MV-4-11 (cell line): ENCODE measurements at places on chromosomes 3 and 15.

DNA sequence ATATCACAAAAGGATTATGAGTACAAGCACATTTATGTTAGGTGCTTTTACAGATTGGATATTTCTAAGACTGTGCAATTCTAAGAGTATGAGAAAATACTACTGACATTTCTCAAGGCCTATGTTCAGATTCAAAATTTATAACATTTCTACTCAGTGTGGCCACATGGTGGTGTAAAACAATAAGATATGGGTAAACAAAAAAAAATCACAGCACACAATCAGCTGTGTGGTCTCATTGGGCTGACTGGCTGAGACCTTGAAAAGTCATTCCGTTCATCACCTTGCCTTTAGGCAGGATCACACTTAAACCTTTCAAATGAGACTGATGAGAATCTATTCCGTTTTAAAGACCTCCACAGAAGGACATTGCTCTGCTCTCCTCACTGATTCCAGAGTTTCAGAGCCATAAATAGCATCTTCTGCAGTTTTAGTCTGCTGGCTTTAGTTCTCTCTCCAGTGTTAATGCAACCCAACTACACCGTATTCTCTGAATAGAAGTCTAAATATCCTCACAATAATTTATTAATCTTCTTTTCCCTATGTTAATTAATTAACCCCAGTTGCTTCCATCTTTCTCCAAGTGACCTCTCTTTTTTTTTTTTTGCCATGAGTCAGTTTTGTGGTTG is 158.2 kb downstream of the SPATA16 start:
- DNase-seq: no peak

DNA sequence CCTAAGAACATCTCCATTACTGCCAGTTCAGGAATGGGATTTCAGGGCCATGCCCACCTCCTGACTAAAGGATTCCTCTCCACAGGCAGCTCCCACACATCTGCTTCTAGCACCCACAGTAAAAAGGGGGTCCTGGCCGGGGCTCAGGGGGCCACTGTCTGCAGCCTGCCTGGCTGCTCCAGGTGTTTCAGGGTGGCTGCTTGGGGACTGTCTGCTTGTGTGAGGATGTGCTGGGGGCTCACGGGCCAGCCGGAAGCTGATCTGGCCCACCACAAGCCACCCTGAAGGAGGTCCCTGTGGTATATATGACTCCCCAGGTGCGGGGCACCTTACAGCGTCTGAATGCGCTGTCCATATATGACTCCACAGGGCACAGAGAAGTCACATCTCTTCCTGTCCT is 135.4 kb downstream of the NSMCE3 start:
- DNase-seq: no peak

DNA sequence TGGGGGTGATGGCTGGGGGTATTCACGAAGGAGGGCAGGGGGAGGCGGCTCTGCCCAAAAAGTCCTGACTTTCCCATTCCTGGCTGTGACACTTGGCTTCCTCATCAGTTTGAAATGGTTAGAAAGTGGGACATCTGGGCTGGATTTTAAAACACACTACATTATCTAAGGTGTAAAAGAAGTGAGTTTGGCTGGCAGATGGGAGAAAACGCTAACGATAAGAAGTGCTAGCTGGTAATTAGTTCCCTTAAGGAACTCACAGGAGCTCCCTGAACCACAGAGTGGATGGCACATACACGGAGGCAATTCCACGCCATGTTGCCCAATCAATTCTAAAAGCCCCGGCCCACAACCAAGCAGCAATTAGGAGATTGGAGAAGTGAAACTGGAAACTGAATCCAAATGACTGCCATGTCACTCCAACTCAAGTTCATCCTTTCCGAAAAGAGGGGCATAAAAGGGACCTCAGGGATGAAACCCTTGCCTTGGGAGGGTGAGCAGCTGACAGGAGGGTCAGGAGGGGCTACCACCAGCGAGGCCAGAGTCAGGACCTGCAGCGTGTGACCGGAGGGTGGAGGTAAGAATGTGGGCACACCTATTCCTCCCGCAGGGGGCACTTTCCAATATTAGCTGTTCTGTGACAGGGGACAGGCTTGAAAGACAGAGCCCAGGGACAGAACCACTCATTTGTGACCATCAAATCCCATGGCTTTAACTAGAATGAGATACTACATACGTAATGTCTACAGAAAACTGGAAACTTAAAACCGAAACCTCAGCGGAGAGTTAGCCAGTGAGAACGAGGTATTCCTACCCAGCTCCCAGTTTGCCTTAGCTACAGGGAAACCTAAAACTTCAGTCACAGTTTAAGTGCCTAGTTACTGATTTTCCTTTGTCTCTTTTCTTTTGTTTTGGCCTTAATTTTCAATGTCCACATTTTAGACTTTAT is 95.3 kb upstream of the OXTR start:
- DNase-seq: peak; percentile 95

GRCh38 chr3:157392104-157392503 is 44.5 kb upstream of the PTX3 start:
- DNase-seq: no peak

DNA sequence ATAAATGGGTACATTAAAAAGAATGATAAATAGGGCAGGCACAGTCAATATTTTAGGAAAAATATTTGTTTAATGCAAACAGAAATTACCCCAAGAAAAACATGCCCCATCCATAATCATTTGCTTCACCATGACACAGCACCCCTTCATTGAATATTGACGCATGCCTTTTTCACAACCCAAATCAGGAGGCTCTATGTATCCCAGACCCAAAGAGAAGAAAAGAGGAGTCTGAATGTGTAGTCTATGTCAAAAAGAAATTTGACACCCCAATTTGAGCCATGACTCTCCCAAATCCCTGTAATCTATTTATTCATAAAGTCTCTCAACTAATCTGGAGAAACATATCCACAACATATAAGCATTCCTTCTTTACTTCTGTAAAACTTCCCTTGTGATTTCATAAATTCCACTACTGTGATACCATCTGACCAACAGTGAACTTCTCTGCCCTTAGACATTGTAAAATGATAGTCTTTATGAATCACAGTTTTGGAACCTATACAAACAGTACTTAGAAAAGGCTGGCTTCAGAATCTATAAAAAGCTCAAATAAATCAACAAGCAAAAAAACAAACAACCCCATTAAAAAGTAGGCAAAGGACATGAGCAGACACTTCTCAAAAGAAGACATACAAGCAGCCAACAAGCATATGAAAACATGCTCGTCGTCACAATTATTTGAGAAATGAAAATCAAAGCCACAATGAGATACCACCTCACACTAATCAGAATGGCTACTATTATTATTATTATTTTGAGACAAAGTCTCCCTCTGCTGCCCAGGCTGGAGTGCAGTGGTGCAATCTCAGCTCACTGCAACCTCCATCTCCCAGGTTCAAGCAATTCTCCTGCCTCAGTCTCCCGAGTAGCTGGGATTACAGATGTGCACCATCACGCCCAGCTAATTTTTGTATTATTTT is 53.4 kb upstream of the XRN1 start:
- no peak for DNase-seq

DNA sequence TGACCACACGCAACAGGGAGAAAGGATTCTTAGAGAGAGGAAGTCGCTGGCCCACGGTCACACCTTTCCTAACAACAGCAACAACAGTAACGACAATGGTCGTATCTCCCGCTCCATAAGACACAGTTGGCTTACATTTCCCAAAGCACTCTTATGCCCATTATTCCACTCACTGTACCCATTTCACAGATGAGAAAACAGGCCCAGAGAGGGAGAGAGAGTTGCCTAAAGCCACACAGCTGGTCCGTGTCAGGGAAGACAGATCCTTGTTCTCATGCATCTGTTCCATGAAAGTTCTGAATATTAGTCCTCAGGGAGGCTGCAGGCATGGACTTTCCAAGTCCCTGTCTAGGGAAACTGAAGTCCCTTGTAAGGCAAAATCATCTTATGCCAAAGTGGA is 42.0 kb upstream of the ATP2B2 start:
- no peak for DNase-seq

GRCh38 chr3:88267441-88267840 is 117.7 kb downstream of the C3orf38 start:
- no peak for DNase-seq

DNA sequence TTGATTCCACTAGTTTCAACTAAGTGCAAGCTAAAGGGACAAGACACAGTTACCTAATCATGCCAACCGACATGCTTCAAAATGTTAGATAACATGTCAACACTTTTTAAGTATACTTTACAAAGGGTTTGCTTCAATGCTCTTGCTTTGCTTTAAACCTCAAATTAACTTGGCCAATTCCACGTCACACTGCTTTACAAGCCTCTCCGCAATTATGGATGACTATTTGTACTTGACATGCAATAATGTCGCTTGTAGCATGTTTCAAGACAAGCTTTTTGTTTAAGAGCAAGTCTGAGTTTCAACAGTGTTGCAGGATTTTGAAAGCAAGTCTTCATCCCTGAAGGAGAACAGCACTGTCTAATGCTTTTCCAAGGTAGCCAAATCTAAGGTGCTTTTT is 86.9 kb downstream of the CNTN3 start:
- DNase-seq: no peak

GRCh38 chr3:175573226-175573625 is 714.1 kb downstream of the NAALADL2 start:
- DNase-seq: no peak

DNA sequence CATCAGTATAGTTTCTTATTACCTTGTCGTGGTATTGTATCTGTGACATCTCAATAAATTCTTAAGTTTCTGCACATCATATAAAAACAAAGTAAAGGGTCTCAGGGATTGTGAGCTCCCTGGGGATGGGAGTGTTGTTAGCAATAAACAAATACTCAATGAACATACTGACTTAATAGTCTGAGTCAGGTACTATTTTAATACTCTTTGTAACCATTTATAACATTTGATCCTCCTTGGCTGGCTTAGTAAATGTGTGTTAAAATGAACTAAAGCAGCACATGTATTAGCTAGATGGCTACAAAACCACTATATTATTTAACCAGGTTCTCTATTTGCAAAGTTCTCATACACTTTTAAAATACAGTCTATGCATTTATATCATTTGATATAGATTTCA is 1.8 kb downstream of the ICE2 start:
- DNase-seq: no peak

GRCh38 chr15:22799902-22800301 is 13.5 kb downstream of the NIPA1 start:
- DNase-seq: no peak

- peak; percentile 52 for DNase-seq
These were observed 245.2 kb downstream of the CD47 start for GRCh38 chr3:107845380-107846278.

GRCh38 chr3:61875976-61876671 is 314.8 kb downstream of the PTPRG start:
- peak; percentile 2 for DNase-seq

DNA sequence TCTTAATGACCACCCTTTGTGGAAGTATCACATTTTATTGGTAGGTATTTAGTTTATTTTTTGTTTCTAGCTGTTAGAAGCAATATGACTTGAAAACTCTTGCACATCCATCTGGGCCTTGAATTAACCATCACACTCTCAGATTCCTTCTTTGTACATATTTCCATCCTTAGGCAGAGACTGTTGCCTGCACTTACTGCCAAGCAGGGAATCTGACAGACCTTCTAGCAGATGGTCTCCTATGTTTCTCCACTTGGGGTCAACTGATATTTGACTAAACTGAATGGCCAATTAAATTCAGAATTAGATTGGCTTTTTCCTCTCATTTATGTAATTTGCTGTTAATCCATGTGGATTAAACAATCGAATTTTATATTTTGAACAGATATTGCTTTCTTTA is 324.9 kb upstream of the TGFBR2 start:
- no peak for DNase-seq
